ENCODE measurements at places on chromosomes 12 and 14.

- DNase-seq, result peak; percentile 52
These were observed 80.7 kb downstream of the FOXN3 start for GRCh38 chr14:89336338-89336737.

- no peak for DNase-seq
These were observed 48.7 kb upstream of the BCL11B start for GRCh38 chr14:99320621-99321235.

DNA sequence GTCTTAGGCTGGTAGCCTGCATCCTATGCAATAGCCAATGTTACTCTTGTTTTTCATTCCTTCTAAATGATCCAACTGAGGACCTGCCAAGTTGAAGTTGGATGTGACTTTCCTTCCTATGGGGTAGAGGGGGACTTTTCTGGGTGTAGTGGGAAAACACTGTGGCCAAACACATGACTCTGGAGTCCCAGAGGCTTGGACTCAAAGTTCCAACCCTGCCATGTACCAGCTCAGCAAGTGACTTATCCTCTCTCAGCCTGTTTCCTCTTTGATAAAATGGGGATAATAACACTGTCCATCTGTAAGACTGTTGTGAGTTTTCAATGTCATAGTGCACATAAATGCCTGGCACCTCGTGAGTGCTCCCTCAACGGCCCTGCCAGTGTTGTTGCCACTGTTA lies 97.0 kb downstream of the ZFP36L1 start:
- no peak for DNase-seq

DNA sequence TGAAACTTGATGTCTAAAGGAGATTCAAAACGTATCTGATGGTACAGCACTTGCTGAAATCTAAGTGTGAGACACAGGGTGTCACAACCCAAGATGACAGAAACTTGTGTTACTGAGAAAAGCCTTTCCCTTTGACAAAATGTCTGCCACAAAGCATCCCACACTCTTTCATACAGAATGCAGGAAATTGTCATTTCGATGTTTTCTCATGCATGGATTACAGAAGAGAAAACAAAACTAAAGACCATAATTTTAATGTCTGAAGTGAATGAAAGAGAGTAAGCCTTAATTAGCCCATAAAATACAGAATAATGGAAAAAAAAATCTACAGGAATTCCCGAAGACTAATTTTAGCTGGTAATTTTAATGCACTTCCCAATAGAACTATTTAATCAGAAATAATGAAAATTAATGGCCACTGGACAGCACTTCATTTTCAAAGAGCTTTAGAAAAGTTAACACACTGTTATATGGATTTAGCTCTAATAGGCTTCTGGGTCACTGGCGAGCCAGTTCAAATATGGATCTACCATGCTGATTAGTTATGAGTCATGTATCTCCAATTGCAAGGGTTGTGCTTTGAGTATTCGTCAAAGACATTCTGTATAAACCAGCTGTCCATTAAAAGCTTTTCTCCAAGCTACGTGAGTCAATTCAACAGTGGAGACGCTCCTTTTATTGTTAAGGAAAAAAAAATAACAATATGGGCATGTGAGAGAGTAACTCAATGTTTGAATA lies 656.7 kb downstream of the SLC16A7 start:
- DNase-seq, result no peak

- no peak for DNase-seq
These were observed 340.5 kb downstream of the FUT8 start for GRCh38 chr14:65753061-65753460.

DNA sequence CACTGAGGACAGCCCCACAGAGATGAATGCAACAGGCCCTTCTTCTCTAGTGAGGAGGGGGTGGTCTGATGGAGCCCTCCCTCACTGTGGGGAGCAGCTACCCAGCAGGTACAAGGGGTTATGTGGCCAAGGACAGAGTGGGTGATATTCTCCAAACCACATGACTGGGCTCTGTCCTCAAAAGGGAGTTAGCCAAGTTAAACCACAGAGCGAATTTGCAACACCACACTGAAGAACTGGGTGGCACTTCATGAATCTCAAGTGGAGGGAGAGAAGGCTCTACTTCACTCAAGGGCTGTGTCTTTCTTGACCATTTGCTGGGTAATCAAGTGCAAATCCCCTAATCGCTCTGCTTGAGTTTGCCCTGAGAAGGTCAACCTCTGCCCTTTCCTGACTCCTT lies 12.5 kb downstream of the GPR68 start:
- no peak for DNase-seq

DNA sequence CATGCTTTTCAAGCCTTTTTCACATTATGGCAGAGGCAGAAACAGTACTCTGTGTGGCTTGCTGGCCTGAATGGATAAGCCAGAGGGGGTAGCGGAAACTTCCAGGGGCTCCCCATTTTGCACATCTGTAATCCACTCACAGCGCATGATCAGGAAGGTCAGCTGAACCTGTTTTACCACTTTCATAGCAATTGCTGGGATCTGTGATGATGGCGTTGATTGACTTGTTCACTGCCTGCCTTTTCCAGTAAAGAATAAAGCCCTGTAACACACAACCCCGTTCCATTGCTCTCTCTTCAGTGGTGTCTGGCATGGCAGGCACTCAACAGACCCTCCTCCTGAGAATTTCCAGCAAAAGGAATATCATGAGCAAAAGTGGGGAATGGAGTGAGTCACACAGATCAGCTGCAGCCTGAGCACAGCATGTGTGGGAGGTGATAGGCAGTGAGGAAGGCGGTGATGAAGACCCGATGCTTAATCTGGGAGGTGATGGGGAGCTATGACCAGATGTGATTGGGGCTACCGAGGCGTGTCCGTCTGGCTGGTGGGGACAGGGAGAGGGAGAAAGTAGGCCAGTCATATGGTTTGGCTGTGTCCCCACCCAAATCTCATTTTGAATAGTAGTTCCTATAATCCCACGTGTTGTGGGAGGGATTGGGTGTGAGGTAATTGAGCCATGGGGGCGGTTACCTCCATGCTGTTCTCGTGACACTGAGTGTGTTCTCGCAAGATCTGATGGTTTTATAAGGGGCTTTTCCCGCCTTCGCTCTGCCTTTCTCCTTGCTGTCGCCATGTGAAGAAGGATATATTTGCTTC lies 44.7 kb upstream of the CHST11 start:
- DNase-seq, result peak; percentile 37

GRCh38 chr14:104294983-104295680 lies 156.7 kb downstream of the KIF26A start:
- no peak for DNase-seq

Measured in T47D (cell line).